ENCODE measurements at places on chromosomes 3 and 15.

GRCh38 chr3:72816862-72817355 lies 31.3 kb downstream of the SHQ1 start:
- no peak for DNase-seq

DNA sequence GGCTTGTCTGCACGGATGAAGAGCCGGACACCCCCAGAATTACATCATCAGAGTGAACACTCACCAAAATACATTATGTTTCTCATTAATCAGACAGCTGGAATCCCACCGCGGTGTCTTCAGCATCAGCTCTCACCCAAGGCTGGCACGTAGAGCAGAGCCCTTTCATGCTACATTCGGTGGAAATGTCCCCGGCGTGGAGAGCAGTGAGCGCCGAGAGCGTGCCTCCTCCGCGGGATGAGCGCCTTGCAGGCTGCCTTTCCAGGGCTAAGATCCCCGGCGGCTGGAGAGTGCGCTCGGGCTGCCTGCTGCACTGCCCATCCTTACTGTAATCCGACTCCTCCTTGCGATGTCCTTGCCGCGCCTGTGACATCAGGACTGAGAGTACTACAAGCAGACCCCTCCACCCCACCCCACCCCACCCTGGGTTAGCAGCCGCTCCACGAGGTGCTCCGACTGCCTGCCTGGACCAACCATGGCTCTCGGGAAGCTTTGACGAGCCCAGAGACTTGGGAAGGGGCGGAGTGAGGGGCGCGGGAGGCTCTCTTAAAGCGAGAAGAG lies at the start of gene ZNF385D:
TSS of gene ZNF385D (minus strand) at position 380 of the 561 bp plus-strand sequence. CDS start at position 86, 294 bp downstream.
- peak; percentile 91 for DNase-seq

DNA sequence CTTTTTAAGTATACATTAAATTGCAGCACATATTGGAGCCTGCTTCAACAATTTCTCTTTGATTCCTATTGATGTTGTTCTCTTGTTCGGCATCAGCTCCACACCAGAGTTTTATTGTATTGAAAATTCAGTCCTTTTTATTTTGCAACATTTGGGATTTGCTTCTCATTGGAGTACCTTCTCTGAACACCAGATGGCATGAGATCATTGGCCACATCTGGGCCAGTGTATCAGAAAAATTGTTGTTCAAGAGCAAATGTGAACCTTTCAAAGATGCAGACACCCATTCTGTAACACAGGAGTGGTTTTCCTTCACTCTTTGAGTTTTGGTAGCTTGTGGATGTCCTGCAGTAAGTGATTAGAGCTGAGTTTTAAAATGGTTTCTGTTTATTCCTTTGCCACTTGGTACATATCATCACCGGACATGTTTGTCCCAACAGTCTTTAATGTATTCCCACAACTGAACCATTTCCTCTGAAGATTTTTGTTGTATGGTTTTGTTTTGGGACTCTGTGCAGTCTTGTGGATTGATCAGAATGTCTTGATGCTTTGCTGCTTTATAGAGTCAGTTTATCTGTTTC lies 96.1 kb downstream of the MCTP2 start:
- no peak for DNase-seq

DNA sequence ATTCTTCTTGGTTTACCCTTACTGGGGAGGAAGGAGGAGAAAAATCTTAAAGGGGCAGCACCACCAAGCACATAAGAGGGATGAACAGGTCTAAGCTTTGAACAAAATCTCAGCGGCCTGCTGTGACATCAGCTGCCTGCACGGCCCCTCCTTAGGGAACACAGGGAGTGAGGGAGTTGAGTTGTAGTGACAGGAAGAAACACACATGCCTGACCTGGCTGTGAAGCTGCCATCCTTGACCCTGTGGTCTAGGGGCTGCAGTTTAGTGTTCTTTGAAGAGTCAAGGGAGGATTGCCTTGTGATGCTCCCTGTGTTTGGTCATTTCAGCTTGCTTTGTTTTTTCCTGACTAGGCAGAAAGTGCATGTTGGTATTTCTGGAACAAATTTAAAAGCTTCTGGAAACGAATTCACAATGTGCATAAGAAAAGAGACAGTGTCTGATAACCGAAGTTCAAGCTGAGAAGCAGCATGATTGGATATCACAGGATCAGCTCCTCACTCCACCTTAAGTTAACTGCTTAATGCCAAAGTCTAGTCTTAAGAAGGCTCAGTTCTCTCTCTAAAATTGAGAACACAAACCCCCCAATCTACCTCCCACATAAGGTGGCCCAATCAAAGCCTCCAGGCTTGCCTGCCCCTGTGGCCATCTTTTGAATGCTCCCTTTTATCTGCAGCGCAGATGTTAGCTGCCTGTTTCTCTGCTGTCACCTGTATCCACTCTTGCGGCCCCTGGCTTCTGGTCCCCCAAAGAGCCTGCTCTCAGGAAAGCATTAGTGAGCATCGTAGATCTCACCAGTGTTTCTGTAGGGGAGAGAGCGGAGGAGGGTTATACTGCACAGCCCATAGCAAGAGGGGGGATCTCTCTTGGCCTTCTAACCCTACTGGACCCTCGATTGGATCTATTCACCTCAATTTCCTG lies 82.2 kb downstream of the SCN11A start:
- DNase-seq, result no peak

GRCh38 chr3:43211681-43212080 lies 74.7 kb upstream of the SNRK start:
- no peak for DNase-seq

DNA sequence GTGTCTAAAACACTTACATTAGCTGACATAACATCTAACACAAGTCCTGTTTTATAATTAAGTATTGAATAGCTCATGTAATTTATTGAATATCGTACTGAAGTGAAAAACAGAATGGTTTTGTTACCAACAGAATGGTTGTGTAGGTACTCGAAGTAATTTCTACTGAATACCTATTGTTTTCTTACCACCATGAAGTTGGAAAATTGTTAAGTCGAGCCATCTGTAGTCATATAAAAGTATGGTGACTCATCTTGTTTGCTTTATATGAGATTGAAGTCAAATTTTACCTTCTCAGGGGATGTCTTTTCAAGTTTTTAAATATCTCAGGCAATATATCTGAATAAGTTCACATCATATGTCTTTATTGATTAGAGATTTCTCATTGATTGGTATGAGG lies 37.6 kb downstream of the PIAS1 start:
- DNase-seq, result no peak

DNA sequence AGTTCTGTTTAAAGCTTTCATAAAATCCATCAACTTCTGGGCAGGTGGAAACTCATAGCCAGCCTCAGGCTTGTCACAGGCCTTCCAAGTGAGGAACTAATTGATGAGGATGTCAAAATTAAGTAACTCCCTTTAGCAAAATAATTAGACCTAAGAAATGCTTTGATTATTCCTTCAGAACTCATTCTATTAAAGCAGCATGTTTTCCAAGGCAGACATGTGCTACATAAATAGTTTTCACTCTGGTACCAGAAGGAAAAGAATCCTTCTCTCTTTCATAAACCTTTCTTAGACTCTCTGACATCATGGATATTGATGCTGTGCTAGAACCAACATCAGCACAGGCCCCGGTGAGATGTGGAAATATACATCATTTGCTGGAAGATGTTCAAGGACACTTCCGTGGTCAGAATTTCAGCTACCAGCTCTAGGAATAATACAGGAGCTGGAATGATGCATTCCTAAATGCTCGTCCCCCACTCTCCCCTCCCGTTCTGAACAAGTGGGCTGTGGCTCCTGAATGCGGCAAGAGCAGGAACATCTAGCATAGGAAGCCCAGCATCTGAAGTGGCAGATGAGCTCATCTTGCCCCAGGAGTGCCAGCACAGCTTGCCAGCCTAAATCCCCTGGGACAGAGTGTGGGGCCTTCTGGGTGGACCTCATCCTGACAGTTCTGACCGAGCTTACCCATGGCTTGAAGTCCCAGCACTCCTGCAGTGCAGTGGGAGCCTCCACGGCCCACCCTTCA lies 82.4 kb downstream of the WWTR1 start:
- no peak for DNase-seq

- no peak for DNase-seq
These were observed 52.4 kb downstream of the GASK1A start for GRCh38 chr3:43031485-43031884.

- DNase-seq, result no peak
These were observed 53.8 kb upstream of the CORO2B start for GRCh38 chr15:68524753-68525584.

DNA sequence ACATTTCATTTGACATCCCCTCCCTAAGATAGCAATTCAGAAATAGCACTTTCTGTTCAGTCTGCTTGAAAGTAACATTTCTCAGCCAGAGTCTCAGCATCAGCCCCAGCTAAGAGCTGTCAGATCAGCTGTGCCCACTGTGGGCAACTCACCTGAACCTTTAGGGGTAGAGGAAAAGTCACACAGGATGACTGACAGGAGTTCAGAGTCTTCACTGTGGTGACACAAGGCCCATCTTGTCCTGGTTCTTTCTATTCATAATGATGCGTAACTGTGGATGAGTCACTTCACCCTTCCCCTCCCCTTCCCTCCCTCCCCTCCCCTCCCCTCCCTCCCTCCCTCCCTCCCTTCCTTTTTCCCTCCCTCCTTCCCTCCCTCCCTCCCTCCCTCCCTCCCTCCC lies 96.1 kb upstream of the RASGRP1 start:
- DNase-seq, result no peak

GRCh38 chr15:88637841-88638625 lies 783 bp upstream of the ISG20 start:
- peak; percentile 12 for DNase-seq

- no peak for DNase-seq
These were observed 1.4 kb downstream of the KBTBD13 start for GRCh38 chr15:65077981-65078352.

- no peak for DNase-seq
These were observed 99.0 kb upstream of the KCNMB2 start for GRCh38 chr3:178437236-178437635.

Data from chondrocyte (in vitro differentiated cells).